ENCODE measurements at places on chromosomes 3 and 15. TPM values are rescaled to one million over a fixed set of nuclear protein-coding genes. Genes with fewer than 3 reads are reported as not detected.

ARPP19 gene
- 71.8 TPM for total RNA-seq

LRRC31 gene
- not detected for total RNA-seq

BSN gene
- total RNA-seq: 0.14 TPM

LPCAT4 gene
- total RNA-seq: 5.7 TPM

FANCD2OS gene
- not detected for total RNA-seq

PRR20G gene
- total RNA-seq: not detected

CIB1 gene
- 37.0 TPM for total RNA-seq

SPATA16 gene
- total RNA-seq: not detected

STRC gene
- not detected for total RNA-seq

IL12A gene
- 7.2 TPM for total RNA-seq

BOC gene
- 4.9 TPM for total RNA-seq

SLC9A9 gene
- total RNA-seq: 8.8 TPM

PCOLCE2 gene
- 0.57 TPM for total RNA-seq

PRICKLE2 gene
- total RNA-seq: 65.0 TPM

GOLGA8T gene
- not detected for total RNA-seq

ST3GAL6 gene
- total RNA-seq: 6.9 TPM
